Effector CD8-positive, alpha-beta T cell (primary cell): ENCODE measurements at places on chromosomes 12 and 14.

DNA sequence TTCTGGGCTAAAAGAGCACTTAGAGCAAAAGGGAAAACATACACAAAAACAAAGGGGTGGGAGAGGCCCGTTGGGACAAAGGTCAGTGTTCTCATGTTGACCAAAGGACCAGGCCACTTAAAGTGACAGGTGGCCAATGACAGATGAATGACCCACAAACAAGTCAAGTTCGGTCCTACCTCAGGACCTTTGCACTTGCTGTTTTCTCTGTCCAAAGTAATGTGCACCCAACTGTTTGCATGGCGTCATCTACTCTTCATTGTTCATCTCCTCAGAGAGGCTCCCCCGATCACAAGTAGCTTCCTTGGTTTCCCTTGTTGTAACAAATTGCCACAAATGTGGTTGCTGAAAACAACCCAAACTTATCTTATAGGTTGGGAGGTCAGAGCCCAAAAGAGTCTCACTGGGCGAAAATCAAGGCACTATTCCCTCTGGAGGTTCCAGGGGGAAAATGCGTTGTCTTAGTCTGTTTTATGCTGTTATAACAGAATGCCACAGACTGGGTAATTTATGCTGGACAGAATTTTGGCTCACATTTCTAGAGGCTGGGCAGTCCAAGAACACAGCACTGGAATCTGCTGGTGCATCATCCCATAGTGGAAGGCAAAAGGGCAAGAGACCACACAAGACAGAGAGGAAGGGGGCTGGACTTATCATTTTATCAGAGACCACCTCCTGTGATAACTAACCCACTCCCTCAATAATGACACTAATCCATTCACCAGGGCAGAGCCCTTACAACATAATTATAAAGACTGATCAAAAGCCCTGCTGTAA, 23.9 kb downstream of the CLMN start:
- no peak for DNase-seq

DNA sequence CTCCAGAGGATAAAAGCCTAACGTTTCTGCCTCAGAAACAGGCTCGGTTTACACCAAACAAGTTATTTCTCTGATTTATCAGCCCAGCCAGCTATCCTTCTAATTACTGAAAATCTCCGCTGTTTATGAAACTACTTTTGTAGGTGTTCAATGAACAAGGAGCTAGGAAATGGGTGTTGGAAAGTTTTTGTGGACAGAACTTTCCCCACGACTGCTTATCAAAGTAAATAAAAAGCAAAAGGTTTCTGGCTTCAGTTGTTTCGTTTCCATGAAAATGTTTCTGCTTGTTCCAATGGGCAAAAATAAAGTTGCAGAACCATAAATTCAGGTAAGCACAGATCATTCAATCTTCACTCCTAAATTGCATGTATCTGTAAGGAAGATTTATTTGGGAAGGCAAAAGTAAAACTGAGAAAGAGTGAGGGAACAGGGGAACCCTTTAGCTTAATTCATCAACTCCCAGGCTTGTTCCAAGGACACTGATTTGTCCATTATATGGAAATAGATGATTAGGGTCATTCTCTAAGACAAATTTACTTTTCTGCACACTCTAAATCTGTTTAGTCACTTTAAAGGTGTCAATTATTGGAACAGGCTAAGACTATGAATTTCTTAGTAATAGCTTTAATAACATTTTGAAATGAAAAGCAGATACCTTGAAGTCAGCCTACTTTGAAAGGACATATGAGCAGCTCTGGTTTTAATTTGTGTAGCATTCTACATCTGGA, 175.9 kb upstream of the CDKN3 start:
- DNase-seq = no peak

DNA sequence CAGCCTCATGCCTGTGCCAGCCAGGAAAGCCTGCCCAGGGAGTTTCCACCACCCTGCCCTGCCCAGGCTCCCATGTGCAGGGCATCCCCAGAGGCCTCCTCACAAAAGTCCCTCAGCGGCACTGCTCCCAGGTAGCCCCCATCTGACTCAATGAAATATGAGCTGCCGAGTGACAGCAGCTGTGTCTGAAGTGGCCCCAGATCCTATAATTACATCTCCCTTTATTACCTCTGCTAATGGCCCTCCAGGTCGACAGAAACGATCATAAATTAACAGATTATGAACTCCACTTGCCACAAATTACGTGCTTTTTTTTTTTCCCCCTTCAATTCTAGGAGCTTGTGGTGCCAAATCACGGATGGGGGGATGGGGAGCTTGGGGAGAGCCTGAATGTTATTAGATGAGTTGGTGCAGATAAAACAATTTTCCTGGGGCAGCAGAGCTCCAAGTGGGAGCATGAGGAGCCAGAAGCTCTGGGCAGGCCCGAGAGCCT, 110.4 kb downstream of the ESRRB start:
- no peak for DNase-seq

GRCh38 chr14:35223927-35224326, 68.3 kb upstream of the PSMA6 start:
- no peak for DNase-seq

GRCh38 chr12:52093346-52093745, 13.8 kb downstream of the SMIM41 start:
- no peak for DNase-seq

- no peak for DNase-seq
These were observed 47.1 kb downstream of the DIP2B start for GRCh38 chr12:50551866-50552265.
